ENCODE measurements at places on chromosomes 13 and 19.

- no peak for DNase-seq
Measured at GRCh38 chr13:99624936-99625540, 123.8 kb downstream of the TM9SF2 start.

DNA sequence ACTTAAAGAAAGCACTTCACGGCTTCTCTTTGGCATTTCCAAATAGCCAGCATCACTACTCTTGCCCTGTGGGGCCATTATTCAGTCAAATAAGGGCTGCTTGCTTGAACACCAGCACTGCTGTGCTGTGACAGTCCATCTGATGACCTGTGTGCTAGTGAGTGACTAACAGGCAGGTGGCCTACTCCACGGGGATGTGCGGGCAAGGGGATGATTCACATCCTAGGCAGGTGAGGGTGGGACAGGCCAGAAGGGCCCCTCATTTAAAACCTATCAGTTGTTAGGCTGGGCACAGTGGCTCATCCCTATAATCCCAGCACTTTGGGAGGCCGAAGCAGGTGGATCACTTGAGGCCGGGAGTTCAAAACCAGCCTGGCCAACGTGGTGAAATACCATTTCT is 8.2 kb downstream of the CCNE1 start:
- DNase-seq = no peak

GRCh38 chr19:40139533-40140287 is 49.0 kb upstream of the ZNF780A start:
- peak; percentile 64 for DNase-seq

GRCh38 chr19:48442116-48443035 is 3.4 kb upstream of the GRWD1 start:
- no peak for DNase-seq

DNA sequence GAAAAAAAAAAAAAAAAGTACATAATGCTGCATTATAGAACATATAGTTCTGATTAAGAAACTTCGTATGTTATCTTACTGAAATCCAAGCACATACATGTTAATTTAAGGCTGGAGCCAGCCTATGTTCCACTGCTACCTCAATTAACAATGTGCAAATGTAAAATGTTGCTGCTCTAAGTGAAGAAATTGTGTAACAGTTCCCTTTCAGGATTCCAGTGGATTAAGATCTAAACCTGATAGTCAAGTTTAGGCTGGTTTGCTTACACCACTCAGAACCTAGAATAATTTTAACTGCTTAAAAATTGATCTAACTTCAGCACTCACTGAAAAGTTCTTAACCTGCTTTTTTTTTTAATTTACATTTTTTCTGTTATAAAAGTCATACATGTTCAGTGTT is 4.2 kb downstream of the VPS36 start:
- no peak for DNase-seq

GRCh38 chr13:101846701-101847100 is 394.2 kb downstream of the ITGBL1 start:
- no peak for DNase-seq

DNA sequence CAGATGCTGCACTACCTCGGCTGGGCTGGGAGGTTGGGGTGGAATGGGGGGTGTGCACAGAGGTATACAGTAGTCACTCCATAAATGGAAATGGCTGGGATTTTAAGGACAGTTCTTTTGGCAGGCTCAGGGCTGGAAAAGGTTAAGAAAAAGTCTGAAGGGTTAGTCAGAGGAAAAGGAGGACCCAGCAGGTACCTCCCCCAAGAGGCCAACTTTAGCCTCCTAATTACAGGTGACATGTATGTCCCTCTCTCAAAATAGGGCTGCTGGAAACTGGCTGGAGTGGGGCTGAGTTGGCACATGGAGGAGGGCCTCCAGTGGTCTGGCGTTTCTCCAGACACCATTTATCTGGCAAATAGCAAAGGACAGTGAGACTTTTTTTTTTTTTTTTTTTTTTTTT is 994 bp downstream of the CCDC194 start:
- DNase-seq = no peak

DNA sequence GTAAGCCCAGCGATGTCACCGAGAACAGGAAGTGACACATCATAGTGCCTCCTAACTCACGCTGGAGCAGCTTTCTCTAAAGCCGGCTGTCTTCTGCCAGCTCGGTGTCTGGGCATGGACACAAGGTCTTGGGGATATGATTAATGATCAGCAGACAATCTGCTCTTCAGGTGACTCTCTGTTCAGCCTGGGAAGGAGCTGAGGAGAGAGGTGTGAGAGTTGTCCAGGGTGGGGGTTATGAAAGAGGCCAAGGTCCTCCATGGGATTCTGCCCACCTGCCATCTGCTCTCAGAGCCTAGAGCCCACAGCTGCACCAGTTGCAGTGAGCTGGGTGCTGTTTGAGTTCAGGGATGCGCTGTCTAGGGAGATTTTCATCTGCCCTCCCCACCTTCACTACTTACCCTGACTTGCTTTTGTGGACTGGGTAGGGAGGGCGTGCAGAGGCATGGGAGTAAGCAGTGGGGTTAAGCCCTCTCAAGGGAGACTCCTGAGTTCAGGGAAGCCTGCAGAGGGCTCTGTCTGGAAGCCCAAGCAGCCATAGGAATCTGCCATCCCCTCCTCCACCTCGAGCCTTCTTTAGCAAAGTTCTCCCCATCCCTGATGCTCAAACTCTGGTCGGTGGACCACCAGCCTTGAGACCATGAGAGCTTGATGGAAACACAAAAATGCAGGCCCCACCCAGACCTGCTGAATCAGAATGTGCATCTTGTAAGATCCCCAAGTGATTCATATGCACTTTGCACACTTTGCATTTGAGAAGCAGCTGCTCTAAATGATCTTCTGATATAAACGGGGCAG is 539.7 kb downstream of the RFC3 start:
- DNase-seq = no peak

DNA sequence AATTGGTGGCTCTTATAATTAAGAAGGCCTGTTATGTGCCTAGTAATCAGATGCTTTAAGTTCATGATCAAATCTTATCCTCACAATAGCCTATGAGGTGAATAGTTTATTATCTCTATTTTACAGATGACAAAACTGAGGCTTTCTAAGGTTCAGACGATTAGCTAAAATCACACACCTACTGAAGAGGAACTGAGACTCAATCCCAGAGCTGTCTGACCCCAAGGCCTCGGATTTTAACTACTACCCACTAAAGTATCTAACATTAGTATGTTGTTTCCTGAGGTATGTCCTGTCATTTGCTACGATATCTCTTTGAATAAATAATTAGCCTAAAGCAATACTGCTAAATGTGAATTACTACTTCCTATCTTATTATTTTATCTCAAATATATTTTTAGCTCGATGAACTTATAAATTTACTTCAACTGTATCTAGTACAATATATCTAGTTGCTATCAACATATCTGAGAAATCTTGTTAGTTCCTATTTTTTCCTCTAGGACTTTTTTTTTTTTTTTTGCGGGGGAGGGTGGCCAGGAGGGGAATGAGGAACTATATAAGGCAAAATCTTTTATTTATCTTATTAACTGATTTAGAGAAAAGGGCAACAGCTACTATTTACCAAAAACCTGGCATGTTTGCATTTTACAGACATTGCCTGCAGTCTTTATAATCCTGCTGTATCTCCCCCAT is 118.5 kb downstream of the ABCC4 start:
- no peak for DNase-seq

- no peak for DNase-seq
Measured at GRCh38 chr13:46962281-46962941, 65.6 kb upstream of the HTR2A start.
